Left cardiac atrium (tissue), 4 donors: ENCODE measurements at places on chromosomes 1 and 21. TPM values are rescaled to one million over a fixed set of nuclear protein-coding genes. Genes with fewer than 3 reads are reported as not detected.

DNA sequence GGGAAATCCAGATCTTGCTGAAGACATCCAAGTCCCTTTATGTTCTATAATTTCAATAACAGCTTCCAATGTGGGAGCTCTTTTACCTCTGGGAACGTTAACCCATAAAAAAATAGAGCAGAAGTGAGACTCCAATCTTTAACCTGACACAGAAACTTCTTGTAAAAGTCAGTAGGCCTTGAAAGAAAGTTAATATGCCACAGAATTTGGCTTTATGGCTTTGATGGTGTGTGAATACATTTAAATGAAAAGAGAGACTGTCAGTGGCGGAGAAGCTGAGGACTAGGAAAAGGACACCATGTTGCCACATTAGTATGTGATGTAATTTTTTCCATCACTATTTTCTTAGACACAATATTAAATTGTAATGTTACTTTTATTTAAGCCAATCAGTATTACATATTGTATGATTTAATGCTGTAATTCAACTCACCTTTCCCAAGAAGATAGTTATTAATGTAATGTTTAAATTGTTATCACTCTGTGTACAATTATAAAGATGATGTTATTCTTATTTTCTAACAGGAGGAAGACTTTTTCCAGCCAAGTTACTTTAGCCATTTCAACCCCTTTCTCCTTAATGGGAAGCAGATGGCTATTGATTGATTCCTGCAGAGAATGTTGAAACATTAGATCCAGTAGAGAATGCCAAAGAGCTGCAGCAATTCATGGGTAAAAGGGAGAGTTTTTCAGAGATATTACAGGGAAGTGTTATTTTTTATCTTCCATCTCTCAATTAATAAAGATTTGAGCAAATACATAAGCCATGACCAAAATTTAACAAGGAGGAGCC is 17.5 kb upstream of the CLDN8 start:
- DNase-seq: no peak

The LCE1F gene
- not detected for total RNA-seq

GRCh38 chr21:39911286-39912199 is 44.3 kb downstream of the PCP4 start:
- DNase-seq: no peak

DNA sequence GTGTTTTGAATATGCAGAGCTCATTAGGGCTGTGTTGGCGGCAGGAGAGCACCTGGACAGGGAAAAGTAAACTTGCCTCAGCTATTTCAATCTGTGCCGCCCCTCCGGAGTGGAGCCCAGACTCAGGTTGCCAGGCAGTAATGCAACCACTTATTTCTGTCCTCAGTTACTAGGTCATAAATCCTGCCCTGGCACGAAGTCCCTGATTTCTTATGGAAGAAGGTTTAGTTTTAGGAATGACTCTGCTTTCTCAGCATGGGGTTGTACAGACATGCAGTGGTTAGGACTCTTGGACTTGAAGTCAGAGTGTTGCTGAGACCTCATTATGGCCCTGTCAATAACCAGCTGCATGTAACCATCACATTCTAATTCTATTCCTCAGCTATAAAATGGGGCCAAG is 98.3 kb upstream of the FGGY start:
- no peak for DNase-seq

The NME7 gene
- total RNA-seq: 7.7 TPM

- no peak for DNase-seq
These were observed 40.6 kb downstream of the TYW3 start for GRCh38 chr1:74773582-74773981.

GRCh38 chr21:20874202-20874601 is 124.0 kb upstream of the NCAM2 start:
- no peak for DNase-seq

DNA sequence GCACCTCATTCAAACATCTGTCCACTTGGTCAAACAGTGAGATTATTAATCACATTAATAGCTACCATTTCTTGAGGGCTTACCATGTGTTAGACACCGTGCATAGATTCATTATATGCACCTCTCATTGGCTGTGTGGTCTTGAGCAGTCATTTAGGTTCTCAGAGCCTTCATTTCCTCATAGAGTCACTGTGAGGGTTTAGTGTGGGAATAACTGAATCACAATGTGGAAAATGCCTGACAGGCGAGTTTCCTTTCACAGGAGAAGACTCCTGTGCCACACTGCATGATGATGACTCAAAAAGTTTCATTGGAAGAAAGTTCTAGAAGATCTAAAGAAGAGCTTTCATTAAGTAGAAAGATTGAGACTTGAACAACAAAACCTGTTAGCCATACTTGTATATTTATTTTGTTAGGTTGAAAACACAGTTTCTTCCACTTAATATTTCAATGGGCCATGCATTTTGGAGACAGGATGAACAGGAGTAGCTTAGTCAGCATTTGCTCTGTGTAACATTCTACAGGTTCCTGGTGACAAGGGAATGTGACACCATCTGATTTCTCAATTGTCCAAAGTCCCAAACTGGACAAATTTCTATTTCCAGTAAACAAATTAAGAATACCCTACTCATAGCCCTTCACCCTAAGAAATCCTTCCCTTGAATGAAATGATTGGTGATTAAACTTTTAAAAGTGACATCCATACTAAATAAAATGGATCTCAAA is 45.7 kb downstream of the FYB2 start:
- no peak for DNase-seq
